Non-pigmented ciliary epithelial cell (primary cell): ENCODE measurements at places on chromosomes 1 and 21.

- DNase-seq, result no peak
Measured at GRCh38 chr1:66335859-66336640, 197.9 kb upstream of the SGIP1 start.

GRCh38 chr1:97077221-97077620 is 355.6 kb downstream of the PTBP2 start:
- DNase-seq, result no peak

DNA sequence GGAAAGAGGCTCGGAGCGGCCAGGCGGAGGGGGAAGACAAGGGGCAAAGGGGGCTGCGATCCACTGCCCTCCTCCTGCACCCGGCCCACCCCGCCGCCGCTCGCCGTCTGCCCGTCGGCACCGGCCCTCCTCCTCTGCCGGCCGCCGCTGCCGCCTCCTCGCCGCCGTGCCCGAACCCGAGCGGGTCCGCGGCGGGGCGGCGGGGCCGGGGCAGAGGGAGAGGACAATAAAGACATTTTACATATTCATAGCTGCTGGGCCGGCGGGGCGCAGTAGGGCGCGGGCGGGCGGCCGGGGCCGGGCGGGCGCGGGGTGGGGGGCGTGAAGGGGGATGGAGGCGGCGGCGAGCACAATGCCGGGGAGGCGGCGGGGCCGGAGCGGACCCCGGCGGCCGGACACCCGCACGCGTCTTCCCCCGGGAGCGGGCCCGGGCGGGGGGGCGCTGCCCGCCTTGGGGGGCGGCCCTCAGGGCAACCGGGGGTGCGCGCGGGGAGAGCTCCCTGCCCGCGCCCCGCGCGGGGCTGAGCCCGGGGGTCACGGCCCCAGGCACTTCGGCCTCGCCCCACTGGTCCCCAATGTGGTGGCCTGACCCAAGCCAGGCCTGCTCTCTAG is 546 bp downstream of the POU2F1 start:
- no peak for DNase-seq

- no peak for DNase-seq
Measured at GRCh38 chr1:98256700-98257099, 335.9 kb upstream of the DPYD start.

- no peak for DNase-seq
Measured at GRCh38 chr1:182029002-182029378, 32.5 kb downstream of the ZNF648 start.

GRCh38 chr1:154557939-154558719 is at the start of gene UBE2Q1:
UBE2Q1 (minus strand) TSS chr1:154558662; CDS start chr1:154558553, 109 bp downstream.
- no peak for DNase-seq

GRCh38 chr1:168341483-168341975 is 60.9 kb downstream of the TBX19 start:
- DNase-seq, result no peak

DNA sequence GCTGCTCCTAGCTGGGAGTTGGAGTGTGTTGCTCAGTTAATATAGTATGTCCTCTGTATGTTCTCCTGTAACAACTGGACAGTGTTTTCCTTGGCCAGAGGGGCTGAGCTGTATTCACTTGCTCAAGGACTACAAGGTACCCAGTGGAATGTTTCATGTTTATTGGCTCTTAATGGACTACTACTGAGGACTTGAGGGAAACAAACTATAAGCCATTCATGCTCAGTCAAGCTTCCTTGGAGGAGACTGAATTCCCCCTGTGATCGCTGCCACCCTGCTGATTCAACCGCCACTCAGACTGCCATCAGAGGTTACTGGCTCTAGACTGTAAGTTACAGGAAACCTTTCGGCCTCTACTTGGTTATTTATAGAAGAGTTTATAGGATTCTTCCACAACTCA is 166.6 kb downstream of the ZC3H11B start:
- DNase-seq, result no peak

GRCh38 chr1:50796272-50796671 is 163.8 kb downstream of the FAF1 start:
- DNase-seq, result no peak

DNA sequence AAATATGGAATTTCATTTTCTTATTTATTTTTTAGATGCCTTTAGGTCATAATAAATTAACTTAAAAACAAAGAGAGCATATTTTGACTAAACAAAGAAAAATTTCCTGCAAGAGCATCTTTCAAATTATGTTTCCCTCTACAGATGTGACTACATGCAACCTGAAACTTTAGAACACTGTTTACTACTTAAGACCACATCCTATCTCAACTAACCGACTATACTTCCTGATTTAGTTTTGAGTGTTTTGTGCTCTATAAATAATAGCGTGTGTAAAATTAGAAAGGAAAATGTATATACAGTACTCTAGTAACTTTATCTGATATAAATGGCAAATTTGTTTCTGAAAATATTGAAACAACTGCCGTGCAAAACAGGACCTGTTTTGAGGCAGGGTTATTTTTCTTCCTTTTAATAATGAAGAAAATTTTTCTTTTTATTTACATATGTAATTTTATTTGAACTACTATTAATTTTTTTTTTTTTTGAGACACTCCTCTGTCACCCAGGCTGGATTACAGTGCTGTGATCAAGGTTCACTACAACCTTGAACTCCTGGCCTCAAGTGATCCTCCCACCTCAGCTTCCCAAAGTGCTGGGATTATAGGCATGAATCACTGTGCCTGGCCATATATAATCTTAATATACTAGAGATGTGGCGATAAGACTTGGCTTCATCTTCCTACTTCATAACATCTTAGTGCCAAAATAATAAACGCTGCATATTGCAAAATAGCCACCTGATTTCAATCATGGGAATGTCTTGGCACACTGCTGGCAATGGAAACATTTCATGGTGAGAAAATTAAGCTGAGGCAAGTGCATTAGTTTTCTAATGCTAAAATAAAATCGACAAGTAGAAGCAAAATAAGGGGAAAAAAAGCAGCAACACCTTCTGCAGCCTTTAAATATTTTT is 12.3 kb downstream of the ZRANB2 start:
- DNase-seq, result no peak

GRCh38 chr1:212401838-212402582 is 12.7 kb downstream of the PACC1 start:
- peak; percentile 19 for DNase-seq

DNA sequence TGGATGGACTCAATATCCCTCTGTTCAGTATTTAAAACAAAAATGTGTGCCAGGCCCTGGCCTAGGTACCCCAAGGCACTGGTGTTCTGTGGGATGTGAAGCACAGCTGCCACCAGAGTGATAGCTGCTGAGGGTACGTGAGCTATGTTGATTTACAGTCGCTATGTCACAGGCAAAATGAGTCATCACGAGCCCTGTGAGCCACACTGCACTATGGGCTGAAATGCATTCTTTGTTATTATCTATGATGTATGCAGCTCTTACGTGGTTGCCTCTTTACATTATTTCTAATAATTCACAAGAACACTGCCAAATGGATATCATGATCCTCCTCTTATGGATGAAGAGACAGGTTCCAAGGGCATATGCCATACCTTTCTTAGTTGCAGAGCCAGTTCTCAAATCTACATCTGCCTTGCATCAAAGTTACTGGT is 2.1 kb downstream of the TEX38 start:
- no peak for DNase-seq

DNA sequence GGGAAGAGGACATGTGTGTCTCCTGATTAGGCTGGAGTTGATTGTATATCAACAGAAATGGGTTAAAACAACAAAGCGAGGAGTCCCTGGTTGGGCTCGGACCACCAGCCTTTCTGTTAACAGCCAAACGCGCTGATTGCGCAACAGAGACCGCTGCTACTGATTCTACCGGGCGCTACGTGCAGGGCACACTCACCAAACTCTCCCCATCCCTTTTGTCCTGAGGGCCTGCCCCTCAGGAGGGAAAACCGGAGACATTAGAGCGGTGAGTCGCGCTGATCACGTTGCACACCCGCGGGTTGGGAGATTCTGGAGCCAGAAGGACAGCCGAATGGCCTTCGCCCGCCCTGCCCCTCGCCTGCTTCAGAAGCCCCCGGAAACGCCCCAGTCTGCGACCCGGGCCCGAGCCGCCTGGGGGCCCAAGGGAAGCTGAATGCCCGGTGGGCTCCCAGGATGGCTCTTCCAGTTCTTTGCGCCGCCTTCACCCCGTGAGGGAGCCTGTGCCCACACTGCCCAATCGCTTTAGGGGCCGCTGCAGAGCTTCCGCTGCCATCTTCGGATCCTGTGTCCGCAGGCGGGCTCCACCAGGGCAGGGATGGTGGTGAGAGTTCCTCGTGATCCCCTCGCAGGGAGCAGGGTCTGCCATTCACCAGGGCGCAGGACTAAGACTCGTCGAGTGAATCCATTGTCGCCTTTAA is 165.4 kb upstream of the NBPF11 start:
- DNase-seq, result no peak

- DNase-seq, result peak; percentile 48
Measured at GRCh38 chr1:202861420-202862132, 27.4 kb downstream of the RABIF start.

- DNase-seq, result peak; percentile 90
Measured at GRCh38 chr1:32992489-32993323, 28.1 kb upstream of the RNF19B start.

DNA sequence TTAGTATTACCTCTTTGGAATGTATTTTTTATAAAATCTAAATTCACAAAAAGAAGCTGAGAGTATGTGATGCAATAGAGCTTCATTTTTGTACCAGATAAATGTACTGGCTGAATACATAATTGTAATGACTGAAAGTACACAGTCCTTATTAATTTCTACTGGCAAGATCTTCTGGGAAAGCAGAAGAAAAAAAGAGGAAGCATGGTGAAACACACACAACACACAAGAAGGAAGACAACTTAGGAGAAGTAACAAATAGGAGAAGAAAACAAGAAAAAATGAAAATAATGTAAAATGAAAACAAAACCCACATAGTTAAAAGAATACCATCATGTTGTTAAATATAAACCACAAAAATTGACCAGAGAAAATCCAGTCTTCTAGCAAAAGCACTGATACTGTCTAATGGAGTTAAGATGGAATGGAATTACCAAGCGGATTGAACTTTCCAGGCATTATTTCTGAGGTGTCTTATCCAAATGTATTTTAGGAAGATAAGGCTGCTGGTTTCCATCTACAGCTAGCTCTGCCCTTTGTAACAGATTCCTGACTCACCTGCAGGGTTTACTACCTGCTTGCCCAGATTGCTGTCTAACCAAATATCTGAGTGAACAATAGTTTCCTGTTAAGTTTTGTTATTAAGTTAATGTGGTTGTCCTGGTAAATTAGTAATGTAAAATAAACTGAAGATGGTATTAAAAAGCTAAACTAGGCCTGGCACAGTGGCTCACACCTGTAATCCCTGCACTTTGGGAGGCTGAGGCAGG is 4.5 kb upstream of the COP1 start:
- DNase-seq, result no peak

DNA sequence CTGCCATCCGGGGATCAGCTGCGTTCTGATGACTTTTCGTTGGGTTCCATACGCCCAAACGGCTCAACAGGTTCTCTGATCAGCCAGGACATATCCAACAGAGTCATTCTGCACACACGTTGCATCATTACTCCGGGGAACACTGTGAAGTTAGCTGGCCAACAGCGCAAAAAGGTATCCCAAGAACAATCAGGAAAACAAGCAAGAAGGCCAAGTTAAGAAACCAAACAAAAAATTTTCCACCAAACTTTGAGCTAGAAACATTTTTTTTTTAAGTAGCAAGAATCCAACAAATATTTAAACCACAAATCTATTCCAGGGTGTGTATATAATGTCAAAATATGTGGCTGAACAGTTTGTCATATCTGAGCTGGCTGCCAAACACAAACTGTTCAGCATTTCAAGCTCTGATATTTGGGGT is 29.2 kb downstream of the NID1 start:
- no peak for DNase-seq

- DNase-seq, result no peak
Measured at GRCh38 chr1:2311184-2312032, 79.9 kb downstream of the MORN1 start.

DNA sequence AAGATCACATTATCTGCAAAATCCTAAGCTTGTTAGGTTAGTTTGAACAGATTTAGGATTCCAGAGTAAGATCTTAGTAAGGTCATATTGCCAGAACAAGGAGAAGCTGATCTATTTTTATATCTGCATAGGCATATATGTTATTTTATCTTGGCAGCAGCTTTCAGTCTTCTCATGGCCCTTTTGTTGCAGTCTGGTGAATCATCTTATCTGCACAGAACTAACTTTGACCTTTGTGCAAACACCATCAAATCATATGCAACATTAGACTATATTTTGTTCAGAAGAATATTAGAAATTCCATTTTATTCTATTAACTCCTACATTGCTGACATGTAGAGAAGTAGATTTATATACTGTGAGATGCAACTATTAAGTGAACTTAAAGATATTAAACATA is 107.3 kb downstream of the CLEC20A start:
- no peak for DNase-seq

GRCh38 chr1:109890115-109890953 is 20.3 kb upstream of the CSF1 start:
- no peak for DNase-seq

DNA sequence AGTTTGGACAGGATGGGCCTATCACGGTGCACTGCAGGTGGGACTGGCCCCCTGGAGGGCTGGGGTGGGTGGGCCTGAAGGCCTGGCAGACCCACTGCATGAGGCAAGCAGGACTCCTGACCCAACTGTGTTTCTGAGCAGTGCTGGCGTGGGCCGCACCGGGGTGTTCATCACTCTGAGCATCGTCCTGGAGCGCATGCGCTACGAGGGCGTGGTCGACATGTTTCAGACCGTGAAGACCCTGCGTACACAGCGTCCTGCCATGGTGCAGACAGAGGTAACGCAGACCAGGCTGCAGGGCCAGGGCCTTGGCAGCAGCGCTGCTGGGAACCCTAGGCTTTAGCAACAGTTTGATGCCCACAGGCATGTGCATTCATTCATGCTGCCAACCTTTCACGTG is 29.0 kb upstream of the KDM4A start:
- DNase-seq, result no peak

DNA sequence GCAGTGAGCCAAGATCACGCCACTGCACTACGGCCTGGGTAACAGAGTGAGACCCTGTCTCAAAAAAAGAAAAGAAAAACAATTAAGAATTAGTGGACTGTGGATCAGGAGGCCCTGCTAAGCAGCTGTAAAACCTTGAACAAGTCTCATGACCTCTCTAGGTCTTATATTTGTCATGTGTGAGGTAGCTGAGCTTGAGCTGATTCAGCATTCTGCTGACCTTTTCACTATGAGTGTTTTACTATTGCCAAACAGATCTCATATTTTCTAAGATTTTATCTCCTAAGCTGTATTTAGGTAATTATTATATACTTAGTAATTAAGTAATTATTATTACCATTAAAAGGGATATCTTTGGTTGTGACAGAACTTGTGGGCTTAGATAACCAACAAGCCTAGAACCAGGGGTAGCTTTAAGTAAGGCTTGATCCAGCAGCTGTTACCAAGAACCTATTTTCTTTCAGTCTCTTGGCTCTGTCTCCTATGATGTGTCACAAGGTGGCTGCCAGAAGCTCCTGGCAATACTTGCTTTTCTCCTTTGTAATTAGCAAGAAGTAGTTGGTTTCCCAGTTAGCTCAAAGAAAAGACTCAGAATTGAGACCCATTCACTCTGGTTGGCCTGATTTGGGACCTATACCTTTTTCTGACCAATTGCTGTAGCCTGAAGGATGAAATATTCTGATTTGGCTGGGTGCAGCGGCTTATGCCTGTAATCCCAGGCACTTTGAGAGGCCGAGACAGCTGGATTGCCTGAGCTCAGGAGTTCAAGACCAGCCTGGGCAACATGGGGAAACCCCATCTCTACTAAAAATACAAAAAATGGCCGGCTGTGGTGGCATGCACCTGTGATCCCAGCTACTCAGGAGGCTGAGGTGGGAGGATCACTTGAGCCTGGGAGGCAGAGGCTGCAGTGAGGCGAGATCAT is 8.5 kb upstream of the ZC3H12A start:
- DNase-seq, result no peak
